Esophagus muscularis mucosa (tissue), 4 donors: ENCODE measurements at places on chromosomes 7 and 10.

- no peak for DNase-seq
These were observed 88.7 kb downstream of the MAD1L1 start for GRCh38 chr7:2143981-2144595.

DNA sequence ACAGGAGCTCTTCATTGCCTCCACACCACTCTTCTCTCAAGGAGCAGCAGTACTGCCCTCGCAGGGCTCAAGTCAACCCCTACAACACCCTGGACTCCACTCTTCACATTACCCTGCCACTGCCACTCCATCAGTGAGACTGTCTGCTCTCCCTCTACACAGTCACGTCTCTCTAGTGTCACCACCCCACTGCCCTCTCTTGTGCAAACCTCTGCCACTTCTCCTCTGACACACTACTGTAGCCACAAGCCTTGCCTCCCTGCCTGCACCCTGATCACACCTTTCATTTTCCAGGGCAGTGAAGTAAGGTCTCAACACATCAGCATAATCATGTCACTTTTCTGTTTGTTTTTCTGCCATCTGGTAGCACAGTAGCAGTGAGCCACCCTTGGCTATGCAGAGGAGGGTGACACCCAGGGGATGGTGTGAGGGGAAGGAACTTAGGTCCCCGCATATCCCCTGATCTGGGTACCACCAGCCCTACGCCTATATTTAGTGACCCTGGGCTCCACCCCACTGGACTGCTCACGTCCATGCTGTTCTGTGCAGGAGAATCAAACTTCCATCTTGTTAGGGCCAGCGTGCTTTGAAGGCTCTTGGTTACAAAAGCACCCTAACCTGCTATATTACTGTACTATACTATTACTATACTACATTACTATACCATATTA, 1.6 kb downstream of the C10orf143 start:
- no peak for DNase-seq

- no peak for DNase-seq
These were observed 3.4 kb upstream of the ITGB1 start for GRCh38 chr10:32961343-32961894.

DNA sequence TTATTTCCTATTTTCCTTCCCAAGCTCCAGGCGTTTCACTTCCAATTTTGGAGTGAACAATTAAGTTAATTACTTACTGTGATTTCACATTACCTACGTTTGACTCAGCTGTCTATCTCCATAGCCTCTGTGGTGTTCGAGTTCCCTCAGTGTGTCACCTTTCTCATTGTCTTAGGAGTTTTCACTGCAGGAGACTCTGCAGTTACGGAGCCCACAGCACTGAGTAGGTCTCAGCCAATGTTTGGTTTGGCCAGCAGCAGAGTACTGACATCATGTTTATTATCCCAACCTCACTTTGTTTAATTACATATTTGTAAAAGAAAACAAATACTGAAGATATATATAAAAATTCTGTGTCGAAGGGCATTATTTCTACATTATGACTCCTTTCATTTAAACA, 1123.9 kb downstream of the CNTNAP2 start:
- DNase-seq = no peak

- no peak for DNase-seq
These were observed 19.2 kb downstream of the LEP start for GRCh38 chr7:128260069-128260795.

DNA sequence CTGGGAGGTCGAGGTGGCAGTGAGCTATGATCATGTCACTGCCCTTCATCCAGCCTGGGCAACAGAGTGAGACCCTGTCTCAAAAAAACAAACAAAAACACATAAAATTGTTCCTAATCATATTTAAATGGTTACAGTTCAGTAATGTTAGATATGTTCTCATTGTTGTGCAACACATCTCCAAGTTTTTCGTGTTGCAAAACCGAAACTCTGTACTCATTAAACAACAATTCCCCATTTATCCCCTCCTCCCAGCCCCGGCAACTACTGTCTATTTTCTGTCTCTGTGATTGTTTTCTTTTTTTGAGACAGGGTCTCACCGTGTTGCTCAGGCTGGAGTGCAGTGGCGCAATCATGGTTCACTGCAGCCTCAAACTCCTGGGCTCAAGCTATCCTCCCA, 16.1 kb upstream of the PRXL2A start:
- no peak for DNase-seq

GRCh38 chr10:130202984-130203621, 66.9 kb downstream of the GLRX3 start:
- no peak for DNase-seq

GRCh38 chr10:49611166-49611815, 1.2 kb downstream of the SLC18A3 start:
- no peak for DNase-seq

DNA sequence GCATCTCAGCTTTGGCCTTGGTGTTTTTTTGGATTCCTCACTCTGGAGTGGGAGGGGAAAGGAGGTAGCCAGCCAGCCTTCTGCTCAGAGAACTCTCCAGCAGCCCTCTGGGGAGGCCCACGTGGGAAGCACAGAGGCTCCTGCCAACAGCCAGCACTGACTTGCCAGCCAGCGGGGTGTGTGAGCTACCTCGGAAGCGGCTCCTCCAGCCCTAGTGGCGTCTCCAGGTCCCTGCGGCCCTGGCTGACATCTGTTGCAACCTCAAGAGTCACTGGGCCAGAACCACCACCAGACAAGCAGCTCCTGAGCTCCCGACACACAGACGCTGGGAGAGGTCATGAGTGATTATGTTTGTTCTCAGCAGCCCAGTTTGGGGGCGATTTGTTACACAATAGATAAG, 180.2 kb upstream of the FZD8 start:
- no peak for DNase-seq

DNA sequence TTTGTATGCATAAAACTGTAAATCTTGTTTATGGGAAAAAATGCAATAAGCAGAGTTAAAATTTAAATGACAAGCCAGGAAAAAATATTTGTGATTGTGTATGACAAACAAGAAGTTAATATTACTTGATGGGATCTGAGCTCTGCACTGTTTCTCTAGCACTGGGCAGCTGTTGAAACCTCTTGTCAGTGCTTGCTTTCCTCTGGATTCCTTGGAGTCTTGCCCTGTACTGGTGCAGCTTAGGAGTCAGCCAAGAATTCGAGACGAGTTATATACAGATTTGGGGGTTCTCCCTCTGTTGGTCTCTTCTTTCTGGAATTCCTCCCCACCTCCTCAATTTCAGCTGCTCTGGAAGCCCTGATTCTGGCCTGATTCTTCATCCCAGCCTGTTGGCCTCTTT, 24.3 kb upstream of the OPN4 start:
- no peak for DNase-seq

GRCh38 chr7:64431838-64432237, 118.1 kb downstream of the ZNF736 start:
- no peak for DNase-seq

GRCh38 chr10:91597197-91597881, 35.5 kb downstream of the PPP1R3C start:
- no peak for DNase-seq

- DNase-seq = no peak
These were observed 18.2 kb downstream of the PODXL start for GRCh38 chr7:131538071-131538812.

GRCh38 chr7:104388222-104388621, 59.8 kb downstream of the LHFPL3 start:
- DNase-seq = no peak
